ENCODE measurements at places on chromosomes 16 and 17.

DNA sequence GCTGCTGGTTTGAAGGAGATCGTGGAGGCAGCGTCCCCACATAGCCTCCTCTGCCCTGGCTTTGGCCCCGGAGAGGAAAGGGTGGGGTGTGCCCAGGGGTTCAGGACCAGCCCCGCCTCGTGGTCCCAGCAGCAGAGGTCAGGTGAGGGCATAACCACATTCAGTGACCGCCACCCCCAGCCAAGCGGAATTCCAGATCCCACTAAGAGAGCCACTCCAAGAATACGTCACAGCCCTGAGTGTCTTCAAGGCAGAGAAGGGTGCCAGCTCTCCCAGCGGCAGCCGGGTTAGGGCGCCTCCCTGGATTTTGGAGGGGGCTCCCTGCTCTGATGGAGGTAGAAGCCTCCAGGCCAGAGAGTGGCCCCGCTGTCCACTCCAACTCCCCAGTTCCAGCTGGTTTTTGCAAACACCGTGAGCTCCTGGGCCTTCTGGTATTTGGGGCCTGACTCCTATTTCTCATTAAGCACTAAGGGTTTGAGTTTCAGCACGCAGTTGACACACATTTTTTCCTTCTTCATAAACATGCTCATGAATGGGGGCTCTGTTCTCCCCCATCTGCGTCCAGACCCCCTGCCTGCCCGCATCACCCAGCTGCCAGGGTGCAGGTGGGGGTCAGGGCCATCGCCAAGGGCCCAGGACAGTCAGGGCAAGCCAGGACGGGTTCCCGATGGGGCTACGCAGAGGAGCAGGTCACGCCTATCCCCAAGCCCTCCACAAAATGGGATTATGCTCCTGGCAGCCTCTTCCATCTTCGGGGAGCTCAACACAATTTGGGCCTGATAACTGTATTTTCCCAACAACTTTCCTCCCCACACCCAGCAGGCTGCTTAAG lies 98.4 kb upstream of the PLCG2 start:
- no peak for DNase-seq

- DNase-seq = no peak
Observed at GRCh38 chr16:12545297-12545610, 258.4 kb downstream of the CPPED1 start.

GRCh38 chr16:13959626-13960025 lies 39.7 kb downstream of the ERCC4 start:
- DNase-seq = no peak

DNA sequence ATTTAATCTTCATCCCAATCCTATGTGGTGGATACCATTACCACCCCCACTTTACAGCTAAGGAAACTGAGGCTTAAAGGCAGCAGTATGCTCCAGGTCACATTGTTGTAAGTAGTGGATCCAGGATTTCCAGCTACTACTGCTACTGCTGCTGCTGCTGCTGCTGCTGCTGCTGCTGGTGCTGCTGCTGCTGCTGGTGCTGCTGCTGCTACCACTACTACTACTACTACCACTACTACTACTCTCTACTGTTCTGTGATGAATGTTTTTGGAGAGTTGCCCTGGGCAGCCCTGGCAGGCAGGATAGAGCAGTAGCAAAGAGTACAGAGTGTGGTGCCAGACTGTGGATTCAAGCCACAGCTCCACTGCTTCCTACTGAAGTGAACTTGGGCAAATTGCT lies 49.3 kb upstream of the SLC12A3 start:
- DNase-seq = no peak

DNA sequence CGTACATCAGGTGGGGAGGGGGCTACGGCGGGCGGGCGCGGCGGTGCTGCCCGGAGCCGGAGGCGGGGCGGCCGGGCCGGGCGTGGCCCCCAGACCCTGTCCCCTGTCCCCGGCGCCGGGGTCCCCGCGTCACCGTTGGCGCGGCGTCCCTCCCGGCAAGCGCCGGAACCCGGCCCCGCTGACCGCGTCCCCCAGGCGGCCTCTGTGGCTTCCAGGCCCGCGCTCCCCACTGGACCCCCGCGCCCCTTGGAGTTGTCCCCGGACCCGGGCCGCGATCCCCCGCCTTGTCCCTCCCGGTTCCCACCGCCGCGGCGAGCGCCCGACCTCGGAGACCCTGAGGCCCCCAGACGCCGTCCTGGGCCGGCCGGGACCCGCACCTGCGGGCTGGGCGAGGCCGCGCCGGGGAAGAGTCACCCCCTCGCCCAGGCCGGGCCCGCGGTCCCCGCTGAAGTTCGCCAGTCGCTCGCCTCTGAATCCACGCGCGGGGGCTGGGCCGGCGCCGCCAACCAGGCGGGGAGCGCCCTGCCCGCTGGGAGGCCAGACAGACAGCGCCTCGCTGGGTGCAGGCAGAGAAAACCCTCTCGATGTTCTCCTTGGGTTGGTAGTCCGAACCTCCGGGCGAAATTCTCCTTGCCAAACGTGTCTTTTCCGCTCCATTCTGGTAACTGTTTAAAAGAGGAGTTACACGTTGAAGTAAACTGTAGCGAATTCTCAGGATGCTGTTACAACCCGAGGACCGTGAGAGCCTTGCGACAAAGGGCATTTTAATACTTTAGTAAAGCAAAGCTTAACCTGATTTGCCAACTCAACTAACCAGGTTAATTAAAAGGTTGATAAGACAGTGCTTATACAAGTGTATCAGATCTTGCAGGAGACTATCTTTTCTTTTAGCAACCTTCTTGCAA lies 761 bp downstream of the GAN start:
- DNase-seq = peak; percentile 38

DNA sequence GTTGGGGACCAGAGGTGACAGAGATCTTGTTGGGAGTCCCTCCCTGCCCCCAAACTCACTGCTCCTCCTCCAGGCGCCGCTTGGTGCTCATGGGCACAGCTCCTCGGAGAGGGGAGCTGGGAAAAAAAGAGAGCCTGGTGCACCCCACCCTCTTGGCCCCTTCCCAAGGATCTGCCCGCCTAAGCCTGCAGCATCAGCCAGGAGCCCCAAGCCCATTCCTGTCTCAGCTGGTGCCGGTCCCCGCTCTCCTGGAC lies 400 bp downstream of the HCFC1R1 start:
- DNase-seq = peak; percentile 74

DNA sequence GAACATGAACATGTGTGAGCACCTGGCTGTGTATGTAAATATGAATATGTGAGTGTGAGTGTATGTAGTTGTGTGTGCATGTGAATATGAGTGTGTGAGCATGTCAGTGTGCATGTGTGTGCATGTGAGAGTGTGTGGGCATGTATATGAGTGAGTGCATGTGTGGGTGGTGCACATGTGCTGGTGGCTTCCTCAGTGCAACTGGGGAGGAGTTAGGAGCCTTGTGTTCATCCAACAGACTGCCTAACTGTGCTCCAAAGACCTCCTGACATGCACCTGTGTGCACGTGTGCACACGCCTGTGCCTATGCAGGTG lies 1.4 kb downstream of the TMEM235 start:
- no peak for DNase-seq

DNA sequence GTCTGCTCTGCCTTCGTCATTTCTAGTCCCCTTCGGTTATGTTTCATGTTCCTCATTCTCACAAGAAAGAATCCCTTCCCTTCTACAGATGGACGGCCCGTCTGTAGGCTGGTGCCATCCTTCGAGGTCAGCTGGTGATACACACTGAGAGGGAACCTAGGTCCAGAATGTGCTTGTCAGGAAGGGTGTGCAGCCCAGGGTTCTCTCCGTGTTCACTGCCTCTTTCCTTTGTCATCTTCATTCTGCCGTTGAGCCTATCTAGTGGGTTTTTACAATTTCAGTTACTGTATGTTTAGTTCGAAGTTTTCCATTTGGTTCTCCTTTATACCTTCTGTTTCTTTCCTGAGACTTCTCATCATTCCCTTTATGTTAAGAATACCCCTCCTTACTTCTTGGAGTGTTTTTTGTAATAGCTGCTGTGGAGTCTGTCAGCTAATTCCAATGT lies 18.9 kb downstream of the KIAA0513 start:
- DNase-seq = no peak

DNA sequence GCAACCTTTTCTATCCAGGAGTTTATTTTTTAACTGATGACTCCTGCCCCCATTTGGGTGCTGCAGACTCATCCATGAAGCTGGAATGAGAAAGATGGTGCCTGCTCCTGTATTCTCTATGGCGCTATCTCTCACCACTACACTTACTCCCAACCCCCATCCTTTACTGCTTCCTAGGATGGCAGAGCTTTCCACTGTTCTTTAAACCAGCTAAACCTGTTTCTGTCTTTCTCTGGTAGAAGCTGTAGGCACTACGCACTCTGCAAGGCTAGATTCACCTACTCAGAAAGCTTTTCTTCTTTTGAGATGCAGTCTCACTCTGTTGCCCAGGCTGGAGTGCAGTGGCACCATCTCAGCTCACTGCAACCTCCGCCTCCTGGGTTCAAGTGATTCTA lies 47.0 kb downstream of the ADAMTS18 start:
- DNase-seq = no peak
